ENCODE measurements at places on chromosomes 6 and 20.

- no peak for DNase-seq
Measured at GRCh38 chr6:121697921-121698320, 262.5 kb downstream of the GJA1 start.

DNA sequence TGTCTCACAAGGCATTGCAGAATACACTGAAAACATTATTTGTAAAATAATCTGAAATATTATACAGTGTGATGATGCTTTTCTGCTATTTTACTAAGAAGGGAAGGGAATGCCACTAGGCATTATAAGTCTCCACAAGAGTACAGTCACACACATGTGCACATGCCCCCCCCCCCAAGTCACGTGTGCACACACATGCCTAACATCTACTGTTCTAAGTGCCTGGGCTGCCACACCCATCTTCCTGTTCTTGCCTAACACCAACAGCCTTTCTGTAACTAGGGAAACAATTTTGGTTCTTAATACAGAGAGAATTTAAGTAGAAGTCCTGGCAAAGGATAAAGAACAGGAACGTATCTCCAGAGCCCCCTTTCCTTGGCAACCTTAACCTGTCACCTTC is 58.2 kb upstream of the BCLAF1 start:
- DNase-seq: no peak

DNA sequence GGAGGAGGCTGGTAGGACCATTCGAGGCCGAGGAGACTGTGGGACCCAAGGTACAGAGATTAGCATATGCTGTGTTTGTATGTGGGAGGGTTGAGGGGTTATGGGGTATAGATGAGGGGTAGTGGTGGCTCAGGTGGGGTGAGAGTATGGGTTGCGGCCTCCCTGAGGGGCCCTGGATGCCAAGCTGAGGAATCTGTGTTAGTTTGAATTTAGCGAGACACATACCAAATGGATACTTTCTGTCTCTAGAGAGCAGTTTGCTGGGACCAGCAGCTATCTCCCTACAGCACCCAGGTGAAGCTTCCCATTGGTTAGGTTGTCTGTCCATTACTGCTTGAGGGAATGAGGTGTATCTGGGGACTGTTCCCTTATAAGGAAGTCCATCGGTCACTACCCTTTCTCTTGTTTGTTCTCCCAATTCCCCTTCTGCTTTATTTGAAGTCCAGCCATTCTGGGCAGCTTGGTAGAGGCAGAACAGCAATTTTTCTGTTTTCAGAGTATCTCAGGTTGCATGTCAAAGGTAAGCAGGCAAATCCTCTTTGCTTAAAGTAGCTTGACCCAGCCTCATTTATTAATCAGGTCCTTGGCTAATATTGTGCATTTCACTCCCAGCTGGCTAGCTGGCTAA is 15.2 kb downstream of the CHMP4B start:
- no peak for DNase-seq

DNA sequence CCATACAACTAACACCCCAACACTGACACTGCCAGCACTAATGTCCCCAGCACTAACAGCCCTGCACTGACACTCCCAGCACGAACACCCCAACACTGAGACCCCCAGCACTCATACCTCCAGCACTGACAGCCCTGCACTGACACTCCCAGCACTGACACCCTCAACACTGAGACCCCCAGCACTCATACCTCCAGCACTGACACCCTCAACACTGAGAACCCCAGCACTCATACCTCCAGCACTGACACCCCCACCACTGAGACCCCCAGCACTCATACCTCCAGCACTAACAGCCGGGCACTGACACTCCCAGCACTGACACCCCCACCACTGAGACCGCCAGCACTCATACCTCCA is 57.2 kb downstream of the ERMARD start:
- DNase-seq: no peak

DNA sequence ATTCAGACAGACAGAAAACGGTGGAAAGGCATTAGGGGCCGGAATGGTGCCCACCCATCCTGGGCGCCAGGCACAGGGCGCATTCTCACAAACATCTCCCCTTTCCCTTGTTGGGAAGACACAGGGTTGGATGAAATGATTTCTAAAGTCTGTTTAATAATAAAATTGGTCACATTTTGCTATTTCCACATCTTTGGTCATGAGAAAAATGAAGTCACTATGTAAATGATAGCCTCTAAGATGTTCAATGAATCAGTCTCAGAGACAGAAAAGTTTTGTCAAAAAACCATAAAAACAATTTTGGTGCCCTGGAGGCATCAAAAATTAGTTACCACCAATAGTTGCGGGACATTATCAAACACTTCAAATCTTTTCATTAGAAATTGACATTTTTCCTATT is 40.7 kb downstream of the PRR18 start:
- no peak for DNase-seq

GRCh38 chr20:56805313-56805712 is 176.2 kb downstream of the TFAP2C start:
- DNase-seq: no peak

DNA sequence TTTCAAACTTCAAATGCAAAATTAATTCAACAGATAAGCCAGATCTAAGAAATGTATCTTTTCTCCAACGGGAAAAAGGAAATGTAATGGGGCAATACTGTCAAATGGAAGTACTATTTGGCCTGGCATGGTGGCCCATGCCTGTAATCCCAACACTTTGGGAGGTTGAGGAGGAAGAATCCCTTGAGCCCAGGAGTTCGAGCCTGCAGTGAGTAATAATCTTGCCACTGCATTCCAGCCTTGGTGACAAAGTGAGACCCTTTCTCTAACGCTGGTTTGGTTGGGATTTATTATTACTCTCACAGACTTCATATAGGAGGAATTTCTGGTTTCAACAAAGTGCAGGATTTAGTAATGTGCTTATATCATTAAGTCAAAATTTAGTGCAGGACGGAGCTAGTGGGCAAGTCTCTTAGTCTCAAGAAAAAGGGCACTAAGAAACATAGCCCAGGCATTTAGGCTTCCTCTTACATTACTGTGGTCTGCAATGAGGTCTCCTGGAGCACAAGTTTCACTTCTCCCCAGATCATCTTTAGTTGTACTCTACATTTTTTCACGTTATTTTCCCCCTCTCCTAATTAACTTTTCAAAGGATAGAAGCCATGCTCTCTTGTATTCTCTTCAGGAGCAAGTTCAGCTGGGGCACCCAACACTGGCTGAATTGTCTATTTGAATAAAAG is 23.1 kb downstream of the TRIM27 start:
- DNase-seq: no peak

DNA sequence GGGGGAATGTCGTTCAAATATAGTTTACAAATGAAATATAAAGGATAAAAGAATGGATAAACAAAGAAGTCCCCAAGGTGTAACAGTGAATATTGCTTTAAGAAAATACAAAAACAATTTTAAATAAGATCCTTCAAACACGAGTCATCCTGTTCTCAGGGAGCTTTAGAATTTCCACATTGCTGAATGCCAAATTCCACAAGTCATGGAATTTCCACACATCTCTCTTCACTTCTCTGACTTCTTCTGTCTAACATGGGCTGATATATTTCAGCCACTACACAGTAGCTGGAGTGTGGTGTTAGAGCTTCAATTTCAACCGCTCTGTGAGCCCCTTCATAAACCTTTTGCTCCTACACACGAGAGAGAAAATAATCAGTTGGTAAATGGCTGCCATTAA is 28.0 kb downstream of the IL22RA2 start:
- DNase-seq: no peak

DNA sequence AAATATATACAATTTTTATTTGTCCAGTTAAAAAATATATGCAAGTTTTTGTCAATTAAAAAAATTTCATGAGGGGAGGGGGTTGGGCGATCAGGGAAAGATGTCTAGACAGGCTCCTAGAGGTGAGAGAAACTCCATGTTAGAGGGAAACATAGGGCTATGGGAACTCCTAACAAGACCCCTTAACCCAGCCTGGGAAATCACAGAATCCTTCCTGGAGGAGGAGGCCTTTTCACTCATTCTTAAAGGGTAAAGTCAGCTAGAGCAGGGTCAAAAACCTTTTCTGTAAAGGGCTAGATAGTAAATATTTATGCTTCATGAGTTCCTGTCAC is 75.9 kb upstream of the PTPN1 start:
- DNase-seq: no peak

DNA sequence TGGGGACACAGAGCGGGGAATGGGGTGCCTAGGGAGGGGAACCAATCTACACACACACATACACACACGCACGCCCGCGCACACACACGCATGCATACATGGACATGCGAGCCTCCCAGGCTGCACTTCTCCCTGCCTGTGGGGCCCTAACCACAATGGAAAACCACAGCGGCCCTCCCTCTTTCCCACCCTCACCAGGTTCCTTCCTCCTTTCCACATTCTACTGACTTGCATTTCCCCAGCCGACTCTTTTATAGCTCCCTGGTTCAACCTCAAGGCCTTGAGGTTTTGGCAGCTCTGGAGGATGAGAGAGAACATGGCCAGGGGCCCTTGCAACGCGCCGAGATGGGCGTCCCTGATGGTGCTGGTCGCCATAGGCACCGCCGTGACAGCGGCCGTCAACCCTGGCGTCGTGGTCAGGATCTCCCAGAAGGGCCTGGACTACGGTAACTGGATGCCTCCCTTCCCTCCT is at the start of gene BPI:
Gene BPI (plus strand): TSS at position 249 of the 472 bp plus-strand sequence. CDS start 68 bp downstream, at position 317.
- no peak for DNase-seq

GRCh38 chr6:87588756-87589407 is 905 bp downstream of the RARS2 start:
- DNase-seq: no peak

- no peak for DNase-seq
Measured at GRCh38 chr6:16993396-16993795, 108.5 kb upstream of the STMND1 start.

DNA sequence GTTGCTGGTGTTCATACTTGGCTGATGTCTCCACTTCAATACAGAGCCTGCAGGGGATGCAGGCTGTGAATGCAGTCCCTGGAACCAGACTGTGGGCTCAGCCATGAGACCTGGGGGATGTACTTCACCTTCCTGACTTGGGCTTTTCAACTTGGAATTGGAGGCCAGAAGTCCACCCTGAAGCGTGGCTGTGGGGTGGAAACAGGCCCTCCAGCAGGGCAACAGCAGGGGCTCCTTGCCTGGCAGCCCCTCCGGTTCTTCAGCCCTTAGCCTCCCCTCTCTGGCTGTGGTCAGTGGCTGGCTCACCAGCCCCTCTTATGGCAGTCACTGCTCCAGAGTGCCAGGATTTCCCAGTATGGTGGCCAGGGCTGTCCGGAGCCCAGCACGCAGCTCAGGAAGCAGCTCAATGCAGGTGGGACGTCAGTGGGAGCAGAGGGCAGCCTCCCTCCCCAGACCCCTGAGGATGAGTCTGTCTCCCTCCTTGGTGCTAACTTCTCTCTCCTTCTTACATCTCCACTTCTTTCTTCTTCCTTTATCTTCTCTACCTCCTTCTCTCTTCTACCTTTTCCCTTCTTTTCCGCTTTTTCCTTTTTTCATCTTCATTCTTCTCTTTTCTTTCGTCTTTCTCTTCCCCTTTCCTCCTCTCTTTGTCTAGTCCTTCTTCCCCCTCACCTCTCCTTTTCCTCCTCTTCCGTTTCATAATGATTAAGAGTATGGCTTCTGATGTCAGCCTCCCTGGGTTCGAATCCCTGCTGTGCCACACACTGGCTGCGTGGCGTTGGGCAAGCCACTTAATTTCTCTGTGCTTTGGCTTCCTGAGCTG is 45.3 kb downstream of the SLC52A3 start:
- DNase-seq: no peak

DNA sequence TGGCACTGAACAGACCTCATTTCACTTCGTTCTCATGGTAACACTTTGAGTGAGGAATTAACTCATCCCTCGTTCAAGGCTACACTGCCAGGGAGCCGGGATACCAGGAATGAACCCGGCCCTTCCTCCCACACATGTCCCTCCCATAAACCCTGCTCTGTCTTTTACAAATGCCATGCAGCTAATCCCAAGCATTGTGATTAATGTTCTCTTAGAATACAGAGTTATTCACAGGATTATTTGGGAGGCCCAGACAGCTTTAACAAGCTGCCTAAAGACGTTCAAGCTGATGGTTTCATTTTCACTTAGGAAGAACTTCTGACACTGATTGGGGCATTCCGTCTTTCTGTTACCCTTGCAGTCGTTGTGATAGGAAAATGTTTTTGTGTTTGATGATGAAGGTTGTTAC is 42.5 kb upstream of the CD83 start:
- no peak for DNase-seq

- no peak for DNase-seq
Measured at GRCh38 chr20:17688965-17689364, 6.9 kb upstream of the RRBP1 start.

- no peak for DNase-seq
Measured at GRCh38 chr6:42963855-42964605, 3.5 kb downstream of the GNMT start.

DNA sequence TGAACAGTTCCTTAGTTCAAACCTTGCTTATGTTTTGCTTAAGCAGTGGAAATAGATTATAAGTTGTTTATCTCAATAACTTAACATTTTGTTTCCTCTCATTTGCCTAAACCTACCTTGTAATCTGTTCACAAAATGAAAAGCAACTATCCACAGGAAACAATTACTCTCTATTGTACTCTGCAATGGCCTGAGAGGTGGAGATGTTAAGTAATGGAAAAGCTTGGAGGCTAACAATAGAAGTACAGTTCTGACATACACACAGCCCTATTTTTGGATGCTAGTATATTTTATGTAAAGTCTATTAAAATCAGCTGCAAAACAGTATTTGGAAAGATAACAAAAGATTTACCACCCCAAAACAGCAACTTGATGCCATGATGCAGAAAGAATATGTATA is 82.1 kb downstream of the TINAG start:
- no peak for DNase-seq

DNA sequence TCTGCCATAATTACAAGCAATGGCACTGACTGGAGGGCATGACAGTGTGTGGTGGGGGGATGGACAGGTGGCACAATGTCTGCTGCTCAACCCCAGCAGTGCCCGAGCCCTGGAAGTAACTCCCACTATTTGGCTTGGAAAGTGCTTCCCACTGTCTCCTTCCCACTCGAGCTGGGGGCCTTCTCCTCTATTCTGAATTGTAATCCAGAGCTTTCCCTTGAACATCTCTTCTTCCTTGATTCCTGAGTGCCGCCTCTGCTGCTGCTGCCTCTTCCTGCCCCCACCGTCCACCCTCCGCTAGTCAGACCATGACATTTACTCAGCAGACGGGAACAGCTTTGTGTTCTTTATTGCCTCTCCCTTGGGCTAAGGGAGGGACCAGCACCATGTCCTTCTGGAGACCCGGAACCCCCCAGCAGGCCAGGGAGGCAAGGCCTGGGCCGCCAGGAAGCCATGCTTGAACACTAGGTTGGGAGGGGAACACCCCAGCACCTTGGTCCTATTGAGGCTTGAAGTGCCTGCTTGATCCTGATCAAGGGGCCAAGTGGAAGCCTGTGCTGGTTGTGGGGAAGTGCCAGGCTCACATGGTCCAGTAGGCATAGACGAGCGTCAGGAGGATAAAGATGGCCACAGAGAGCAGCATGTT is 17.0 kb downstream of the CCDC167 start:
- DNase-seq: no peak

- no peak for DNase-seq
Measured at GRCh38 chr6:41371461-41371991, 36.1 kb downstream of the NCR2 start.
